ENCODE measurements at places on chromosomes 1 and 21.

DNA sequence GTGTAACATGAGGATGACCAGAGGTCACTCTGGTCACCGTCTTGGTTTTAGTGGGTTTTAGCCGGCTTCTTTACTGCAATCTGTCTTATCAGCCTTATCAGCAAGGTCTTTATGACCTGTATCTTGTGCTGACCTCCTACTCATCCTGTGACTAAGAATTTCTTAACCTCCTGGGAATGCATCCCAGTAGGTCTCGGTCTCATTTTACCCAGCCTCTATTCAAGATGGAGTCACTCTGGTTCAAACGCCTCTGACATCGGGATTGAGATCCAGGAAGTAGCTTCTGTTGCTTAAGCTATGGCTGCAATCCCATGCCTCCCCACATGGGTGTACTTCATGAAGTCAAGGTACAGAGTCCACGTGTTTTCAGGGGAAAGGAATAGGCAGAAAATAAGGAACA, 19.9 kb downstream of the FMN2 start:
- DNase-seq: no peak

- no peak for DNase-seq
These were observed 17.5 kb downstream of the FUBP1 start for GRCh38 chr1:77961392-77961791.

DNA sequence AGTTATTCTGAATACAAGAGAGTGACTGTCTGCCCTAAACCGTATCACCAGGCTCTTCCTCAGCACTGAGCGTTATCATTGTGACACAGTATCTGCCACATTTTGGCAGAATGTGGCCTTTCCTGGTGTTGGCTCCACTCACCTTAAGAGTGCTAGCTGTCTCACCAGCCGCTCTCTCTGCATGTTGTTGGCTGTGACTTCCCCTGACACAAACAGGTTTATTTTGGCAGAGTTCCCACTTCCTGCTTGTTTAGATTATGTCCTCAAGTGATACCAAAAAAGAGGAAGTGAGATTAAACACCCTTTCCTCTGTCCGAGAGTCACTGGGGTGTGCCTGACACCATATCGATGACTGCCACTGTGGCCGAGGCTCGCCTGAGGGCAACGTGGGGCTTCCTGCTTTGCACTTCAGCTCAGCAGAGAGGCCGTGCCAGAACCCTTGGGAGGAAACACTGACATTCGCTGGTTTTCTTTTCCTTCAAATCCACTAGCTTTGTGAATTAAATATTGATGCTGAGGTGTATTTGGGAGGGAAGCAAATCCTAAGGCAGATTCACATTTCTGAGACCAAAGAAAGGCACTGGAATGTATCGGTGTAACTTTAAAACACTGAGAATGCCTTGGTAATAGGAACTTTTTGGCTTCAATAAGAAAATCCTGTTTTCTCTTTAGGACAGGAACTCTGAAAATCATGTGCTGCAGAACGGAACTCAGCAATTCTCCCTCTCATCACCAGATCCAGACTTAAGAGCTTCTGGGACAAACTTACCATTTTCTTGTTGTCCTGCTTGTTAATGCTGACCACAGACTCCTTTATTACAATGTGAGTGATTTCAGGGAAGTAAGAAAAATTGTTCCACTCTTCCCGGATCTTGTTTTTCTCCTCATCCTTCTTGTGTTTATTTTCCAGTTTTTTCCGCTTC, 102.1 kb downstream of the JAK1 start:
- DNase-seq: peak; percentile 59

GRCh38 chr1:28540651-28541050, 12.2 kb upstream of the TRNAU1AP start:
- DNase-seq: no peak

GRCh38 chr1:239886266-239886665, 205.4 kb upstream of the FMN2 start:
- DNase-seq: no peak

All from CD4-positive, alpha-beta T cell treated with Interleukin-17A for 4 hours (primary cell).